ENCODE measurements at places on chromosomes 2 and 18.

- no peak for DNase-seq
Observed at GRCh38 chr2:36819095-36819711, 122.7 kb downstream of the VIT start.

DNA sequence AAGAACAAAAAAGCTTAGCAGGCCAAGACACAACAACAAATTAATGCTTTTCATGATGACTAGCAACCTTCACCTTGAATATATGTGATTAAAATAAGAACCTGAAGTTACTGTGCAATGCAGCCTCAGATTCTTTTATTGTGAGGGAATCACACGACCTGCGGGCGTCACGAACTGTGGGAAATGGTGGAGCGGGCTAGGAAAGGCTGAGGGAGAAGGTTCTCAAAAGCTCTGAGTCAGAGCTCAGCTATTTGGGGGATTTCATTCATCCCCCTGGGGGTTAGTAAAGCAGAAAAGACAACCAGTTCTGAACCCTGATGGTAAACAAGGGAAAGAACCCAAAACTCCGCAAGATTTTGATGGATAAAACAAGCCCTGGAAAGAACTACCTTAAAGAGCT is 89.3 kb upstream of the NCKAP5 start:
- no peak for DNase-seq

- DNase-seq = no peak
Observed at GRCh38 chr2:24352664-24353063, 7.7 kb downstream of the ITSN2 start.

GRCh38 chr2:215728504-215729065 is 284.8 kb downstream of the MREG start:
- DNase-seq = no peak

DNA sequence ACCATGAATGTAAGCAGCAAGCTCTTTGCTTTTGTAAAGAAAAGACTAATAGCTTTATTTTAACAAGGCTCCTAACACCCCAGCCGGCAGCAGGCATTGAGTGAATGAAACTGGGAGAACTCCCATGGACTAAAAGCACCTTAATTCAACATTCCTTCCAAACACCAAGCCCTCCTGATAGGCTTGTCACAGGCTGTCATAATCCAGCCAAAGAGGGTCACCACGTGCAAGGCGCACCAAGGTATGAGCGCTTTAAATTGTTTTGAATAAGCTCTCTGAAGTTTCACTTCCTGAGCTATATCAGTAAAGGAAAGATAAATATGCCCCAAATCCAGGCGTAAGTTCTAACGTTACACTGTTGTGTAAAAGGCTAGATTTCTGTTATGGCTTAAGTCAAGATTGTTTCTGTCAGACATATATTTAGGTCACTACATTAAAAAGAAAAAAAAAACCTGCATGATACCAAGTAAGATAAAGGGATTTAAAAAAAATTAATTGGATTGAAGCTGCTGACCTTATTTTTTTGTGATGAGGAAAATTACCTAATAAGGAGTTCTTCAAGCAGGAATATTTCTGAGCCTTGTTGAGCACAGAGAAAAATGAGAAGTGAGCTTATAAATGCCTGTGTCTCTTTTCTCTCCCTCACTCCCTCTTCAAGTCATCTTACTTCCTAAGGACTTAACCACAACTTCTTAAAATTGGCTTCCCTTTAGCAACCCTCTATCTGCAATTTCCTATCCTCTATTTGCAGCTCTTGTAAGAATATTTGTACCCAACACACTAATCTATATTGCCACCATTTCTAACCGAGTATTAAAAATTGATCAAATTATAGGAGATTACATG is 136.1 kb upstream of the NRP2 start:
- no peak for DNase-seq

GRCh38 chr2:227474410-227474809 is 2.5 kb downstream of the AGFG1 start:
- no peak for DNase-seq

DNA sequence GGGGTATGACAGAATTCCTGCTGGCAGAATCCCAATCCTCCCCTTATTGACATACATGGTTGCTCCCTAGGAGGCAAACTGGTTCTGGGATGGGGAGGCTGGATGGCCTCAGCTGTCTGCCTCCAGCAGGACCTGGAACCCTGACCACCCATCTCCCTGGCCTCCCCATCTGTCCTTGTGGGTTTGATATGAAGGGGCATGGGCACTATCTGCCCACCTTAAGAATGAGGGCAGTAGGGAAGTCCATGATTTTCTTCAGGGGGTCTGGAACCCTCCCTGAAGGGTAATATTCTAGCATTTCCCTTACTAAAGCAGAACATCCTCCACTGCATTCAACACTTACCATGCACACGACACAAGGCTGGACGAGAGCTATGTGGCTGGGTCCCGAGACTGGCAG is 113.6 kb downstream of the VAPA start:
- no peak for DNase-seq

- no peak for DNase-seq
Observed at GRCh38 chr2:8794923-8795825, 42.2 kb downstream of the KIDINS220 start.

GRCh38 chr2:162327806-162328205 is 9.3 kb upstream of the IFIH1 start:
- no peak for DNase-seq

- no peak for DNase-seq
Observed at GRCh38 chr2:228180181-228181097, 1.0 kb downstream of the SPHKAP start.

- no peak for DNase-seq
Observed at GRCh38 chr2:174247474-174248186, 702 bp downstream of the OLA1 start.

GRCh38 chr18:47420130-47420529 is 168.7 kb upstream of the SKOR2 start:
- no peak for DNase-seq

DNA sequence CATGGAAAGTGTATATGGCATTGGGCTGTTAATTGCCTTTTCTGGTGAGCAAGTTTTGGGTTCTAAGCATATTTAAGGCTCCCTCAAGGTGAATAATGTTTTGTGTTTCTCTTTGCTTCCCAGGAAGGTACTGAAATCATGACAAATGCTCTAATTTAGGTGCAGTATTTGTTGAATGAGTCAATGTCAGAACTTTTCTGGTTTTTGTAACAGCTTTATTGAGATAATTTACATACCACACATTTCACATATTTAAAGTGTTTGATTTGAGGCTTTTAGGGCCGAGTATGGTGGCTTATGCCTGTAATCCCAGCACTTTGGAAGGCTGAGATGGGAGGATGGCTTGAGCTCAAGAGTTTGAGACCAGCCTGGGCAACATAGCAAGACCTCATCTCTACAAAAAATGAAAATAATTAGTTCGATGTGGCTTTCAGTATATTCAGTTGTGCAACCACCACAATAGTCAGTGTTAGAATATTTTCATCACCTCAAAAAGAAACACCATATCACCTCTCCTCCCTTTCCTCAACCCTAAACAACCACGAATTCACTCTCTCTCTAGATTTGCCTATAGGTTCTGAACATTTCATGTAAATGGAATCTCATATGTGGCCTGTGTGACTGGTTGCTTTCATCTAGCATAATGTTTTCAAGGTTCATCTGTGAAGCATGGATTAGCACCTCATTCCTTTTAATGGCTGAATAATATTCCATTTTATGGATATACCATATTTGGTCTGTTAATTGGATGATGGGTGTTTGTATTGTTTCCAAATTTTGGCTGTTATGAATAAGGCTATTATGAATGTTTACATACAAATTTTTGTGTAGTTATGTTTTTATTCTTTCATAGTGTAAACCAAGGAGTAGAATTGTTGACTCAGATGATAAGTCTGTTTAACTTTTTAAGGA is 54.9 kb downstream of the MGAT5 start:
- no peak for DNase-seq

GRCh38 chr2:98157557-98157956 is 70.6 kb downstream of the VWA3B start:
- DNase-seq = no peak

DNA sequence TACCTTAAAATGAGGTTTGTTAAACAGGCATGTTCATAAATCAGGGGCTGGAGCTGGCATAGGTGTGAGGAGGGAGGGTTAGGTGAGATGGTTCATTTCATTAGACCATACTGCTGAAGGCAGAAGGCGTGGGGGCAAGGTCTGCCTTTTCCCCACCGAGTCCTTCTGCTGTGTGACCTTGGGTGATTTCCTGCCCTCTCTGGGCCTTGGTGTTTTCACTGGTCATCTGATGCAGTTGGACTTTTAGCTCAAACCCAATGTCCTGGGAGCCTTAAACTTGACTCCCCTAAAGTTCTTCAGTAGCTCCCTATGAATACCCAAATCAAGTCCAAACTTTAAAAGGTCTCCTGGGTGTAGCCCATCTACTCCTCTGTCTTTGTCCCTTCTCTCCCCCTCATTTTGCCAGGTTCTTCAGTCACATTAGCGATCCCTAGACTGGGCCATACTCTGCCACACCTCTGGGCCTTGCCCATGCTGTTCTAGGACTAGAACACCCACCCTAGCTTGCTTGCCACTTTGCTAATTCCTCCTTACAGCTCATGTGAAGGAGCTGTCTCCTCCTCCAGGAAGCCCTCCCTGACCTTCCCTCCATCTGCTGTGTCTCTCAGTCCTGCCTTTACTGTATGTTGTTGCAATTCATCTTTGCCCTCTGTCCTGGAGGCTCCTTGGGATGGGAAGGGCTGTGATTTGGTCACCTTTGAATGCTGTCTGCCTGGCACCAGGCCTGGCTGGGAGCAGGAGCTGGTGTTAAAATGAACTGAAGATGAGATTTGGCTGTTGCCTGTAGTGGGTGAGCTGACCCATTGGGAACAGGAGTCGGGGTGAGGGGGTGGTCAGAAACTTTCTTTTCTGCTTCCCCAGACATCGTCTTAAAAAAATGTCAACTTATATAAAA is 85.4 kb upstream of the HS6ST1 start:
- no peak for DNase-seq

GRCh38 chr2:219120082-219120481 is 40.5 kb downstream of the NHEJ1 start:
- no peak for DNase-seq

GRCh38 chr18:58618822-58619595 is 9.9 kb downstream of the ALPK2 start:
- DNase-seq = no peak

DNA sequence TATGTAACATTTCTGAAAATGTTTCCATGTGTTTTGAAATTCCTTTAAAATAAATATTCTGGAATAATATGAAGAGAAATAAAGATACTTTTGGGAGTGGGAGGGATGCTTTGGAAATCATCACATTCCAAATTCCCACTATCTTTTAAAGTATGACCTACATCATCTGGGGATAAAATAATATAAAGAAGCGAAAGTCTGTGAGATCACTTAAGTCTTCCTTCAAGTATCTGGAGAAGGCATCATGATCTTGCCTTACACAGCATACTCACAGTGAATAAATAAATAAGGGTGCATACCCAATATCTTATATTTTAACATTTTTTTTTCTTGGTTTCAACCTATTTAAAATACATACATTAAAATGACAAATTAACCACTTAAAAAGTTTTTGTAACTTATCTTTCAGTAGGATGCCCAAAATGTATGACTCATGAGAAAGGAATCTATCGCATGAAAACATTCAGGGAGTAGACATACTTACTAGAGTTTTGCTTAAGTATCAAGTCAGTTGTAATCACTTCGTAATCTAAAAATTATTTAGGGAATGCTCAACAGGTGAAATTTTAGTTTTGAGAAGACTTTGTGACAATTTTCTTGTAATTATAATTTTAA is 248.3 kb upstream of the COL3A1 start:
- no peak for DNase-seq

- no peak for DNase-seq
Observed at GRCh38 chr2:10328670-10329579, 26.2 kb downstream of the HPCAL1 start.

- DNase-seq = no peak
Observed at GRCh38 chr2:189763908-189764661, 1.5 kb upstream of the OSGEPL1 start.

DNA sequence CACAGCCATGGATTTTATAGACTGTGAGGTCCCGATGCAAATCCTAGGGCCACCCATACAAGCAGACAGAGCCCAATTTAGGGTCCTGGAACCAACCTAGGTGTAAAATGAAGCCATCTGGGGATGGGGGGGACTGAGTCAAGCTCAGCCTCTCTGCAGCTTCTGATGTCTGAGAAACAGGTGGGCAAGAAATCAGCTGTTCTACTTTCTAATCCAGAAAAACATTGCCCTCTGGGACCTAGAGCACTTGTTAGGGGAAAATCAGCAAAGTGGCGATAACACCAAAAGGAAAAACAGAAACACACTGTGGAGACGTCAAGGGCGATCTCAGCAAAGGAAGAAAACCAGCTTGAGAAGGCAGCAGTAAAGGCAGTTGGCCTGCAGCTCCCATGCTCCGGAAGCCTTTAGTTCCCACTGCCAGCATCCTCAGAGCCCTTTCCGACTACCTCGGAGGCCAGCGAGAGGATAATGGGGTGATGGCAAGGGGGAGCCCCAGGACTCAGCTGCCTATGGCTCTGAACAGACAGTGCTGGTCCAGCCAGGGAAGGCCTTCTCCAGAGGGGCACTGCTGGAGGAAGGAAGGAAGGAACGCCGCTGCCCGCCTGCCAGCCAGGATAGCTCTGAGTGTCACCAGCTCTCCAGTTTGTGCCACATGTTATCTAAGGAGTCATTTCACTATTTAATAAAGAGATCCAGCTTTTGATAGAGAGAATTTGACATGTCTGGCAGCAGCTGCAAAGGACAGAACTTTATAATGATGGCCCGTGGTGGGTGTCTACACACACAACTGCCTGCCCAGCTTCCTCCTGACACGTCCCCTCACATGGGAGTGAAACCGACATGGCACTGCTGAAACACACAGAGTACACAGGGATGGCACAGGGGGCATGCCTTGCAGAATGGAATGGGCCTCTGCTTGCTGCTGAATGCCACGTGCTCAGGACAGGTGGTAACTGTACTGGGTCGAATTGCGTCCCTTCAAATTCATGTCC is 37.7 kb downstream of the HS1BP3 start:
- no peak for DNase-seq

DNA sequence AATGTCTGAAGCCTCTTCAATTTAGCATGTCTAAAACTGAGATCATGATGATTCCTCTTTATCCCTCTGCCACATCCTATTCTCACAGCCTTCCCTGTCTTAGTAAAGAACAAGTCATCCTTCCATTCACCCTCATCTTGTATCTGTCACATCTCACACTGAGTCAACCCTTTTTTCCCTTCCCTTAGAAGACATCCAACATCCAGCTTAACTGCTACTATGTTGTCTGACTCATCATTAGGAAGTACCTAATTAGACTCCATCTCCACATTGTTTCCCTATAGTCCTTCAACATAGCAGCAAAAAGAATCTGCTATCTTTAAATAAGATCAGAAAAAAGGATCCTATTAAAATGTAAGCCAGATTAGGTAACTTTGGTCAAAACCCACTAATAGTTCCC is 85.2 kb upstream of the GRB14 start:
- DNase-seq = no peak

DNA sequence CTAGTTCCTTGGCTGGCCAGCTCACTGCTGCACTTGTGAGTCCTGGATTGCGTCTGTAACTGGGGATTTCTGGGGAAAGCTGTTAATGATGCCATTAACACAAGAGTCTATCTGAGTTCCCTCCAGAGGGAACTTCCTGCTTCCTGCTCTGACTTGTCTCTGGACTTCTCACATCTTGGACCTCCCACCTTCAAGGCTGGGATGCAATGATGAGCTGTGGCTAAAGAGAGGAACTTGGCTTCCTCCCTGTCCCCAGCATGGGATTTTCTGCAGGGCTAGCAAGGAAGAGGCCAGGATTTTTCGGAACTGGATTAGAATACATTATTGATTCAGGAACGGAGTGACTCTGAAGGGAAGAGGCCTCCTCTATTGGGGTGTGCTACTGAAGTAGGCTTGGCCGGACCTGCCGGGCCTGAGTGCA is 155.5 kb downstream of the CLIP4 start:
- DNase-seq = no peak
